Fibroblast of skin of back (primary cell): ENCODE measurements at places on chromosomes 2 and 18.
A peak's percentile ranks its signal among the peaks of the same experiment; 100 is the strongest.

DNA sequence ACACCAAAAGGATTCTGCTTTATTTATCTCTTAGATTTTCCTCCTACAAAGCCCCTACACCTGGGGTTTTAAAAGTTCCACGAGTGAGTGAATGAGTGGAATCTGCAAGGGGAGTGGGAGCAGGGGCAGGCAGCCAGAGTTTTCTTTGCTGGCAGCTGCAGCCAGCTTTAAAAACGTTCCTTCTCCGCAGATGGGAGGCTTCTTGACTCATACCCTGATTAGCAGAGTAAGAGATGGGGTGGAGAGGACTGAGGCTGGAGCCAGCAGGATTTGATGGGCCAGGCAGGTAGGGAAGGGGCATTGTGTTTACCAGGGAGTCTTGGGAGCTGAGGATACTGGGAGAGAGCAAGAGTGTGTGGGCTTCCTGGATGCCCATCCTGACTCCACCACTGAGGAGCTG is 99.6 kb upstream of the TNP1 start:
- DNase-seq: no peak

DNA sequence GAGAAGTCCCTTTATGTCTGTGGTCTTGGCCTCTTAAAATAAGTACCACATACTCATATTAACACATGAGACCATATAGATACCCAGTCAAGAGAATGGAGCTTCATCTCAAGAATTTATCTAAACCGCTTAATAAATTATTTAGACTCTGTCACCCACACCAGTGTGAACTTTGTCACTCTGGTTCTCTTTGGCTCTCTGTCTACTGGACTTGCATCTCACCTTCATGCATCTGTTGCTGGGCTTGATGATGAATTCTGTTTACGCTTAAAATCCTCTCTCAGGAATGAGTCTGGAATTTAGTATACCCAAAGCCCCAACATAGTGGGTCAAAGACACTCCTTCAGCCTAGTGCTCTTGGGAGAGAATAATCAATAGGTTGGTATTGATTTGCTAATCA is 73.9 kb downstream of the SETBP1 start:
- no peak for DNase-seq

DNA sequence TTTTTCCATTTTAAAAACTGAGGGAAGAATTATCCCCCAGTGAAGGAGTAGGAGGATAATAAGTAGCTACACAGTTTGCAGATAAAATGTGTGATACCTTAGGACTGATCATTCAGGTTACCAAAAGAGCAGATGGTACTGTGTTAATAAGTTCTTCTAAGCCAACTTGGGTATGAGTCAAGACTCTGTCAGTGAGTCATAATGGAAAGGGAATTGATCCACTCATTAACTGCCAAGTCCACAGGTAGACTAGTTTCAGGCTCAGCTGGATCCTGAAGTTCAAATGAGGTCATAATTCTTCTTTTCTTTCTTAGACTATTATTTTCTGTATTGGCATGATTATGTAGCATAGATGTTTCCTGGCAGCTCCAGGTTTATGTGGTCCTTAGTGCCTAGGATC is 142.4 kb upstream of the ALPP start:
- DNase-seq: no peak

DNA sequence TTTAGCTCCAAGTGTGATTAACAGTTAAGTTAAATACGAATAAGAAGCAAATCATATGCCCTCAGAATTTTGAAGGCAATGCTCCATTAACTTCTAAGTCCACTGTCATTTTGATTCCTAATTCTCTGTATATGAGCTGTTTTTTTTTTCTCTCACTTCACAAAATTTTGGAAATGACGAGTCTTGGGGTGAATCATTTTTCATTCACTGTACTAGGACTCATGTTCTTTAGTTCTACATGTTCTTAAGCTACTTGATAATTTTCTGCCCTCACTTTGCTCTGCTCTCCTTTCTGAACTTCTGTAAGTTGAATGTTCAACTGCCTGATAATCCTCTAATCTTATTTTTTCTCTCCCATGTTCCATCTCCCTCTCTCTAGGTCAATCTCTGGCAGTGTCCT is 141.0 kb downstream of the THADA start:
- DNase-seq: no peak

DNA sequence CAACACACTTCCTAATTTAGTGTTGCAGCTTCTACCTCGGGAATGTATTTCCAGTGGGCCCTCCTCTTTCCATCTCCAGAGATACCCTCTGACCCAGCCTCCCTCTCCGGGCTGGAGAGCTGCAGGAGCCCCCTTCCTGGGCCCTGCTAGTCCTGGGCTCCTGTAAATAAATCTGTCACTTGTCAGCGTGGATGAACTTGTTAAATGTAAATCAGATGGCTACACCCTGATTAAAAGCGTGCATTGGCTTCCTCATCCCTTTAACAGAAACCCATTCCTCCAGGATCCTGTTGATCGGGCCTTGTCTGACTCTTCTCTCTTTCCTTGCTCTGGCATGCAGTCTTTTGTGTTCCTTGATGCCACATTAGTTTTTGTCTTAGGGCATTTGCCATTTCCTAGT is 2.4 kb downstream of the ZNF236 start:
- no peak for DNase-seq

DNA sequence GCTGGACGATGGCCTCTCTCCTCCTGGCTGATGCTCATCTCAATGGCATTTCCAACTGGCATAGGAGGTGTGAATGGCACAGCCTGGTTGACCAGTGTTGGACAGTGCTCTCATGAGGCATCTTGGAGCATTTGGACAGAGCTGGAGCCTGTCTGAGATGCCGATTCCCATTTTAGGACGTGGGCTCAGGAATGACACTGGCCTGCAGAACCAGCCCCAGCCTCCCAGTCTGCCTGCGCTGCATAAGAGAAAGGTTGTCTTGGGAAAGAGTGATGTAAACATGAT is 118.2 kb upstream of the COPS8 start:
- DNase-seq: no peak

- DNase-seq: peak; percentile 28
Observed at GRCh38 chr2:96541398-96542152, 5.0 kb downstream of the ARID5A start.

DNA sequence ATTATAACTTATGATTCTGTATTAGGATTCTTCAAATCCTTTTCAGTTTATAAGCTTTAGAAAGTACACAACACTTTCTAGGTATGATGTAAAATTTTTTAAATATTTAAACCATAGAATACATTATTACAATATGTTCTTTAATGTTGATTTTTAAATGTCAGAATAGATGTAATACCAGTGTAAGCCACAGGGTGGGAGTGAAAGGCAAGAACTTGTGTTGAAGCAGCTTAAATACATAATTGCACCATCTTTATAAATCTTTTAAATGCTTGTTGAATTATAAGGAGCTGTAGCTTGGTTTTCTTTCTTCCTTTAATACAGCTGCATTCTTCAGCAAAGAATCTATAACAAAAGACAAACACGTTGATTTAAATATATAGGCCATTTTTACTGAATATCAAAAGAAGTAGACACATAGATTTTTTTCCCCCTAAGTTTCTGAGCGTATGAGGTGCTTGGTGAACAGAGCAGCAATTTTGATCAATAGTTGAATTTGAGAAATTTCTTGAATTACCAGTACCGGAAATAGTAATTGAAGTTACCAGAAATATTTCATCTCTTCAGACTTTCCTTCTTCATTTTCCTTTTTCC is 63.0 kb downstream of the TANK start:
- DNase-seq: peak; percentile 51

GRCh38 chr2:172930871-172931255 is 144.8 kb upstream of the MAP3K20 start:
- no peak for DNase-seq

- peak; percentile 38 for DNase-seq
Observed at GRCh38 chr2:23385748-23386338, 864 bp downstream of the KLHL29 start.

- DNase-seq: no peak
Observed at GRCh38 chr18:6866552-6867085, 137.1 kb downstream of the ARHGAP28 start.
